ENCODE measurements at places on chromosomes 1 and 21.
A peak's percentile ranks its signal among the peaks of the same experiment; 100 is the strongest.

DNA sequence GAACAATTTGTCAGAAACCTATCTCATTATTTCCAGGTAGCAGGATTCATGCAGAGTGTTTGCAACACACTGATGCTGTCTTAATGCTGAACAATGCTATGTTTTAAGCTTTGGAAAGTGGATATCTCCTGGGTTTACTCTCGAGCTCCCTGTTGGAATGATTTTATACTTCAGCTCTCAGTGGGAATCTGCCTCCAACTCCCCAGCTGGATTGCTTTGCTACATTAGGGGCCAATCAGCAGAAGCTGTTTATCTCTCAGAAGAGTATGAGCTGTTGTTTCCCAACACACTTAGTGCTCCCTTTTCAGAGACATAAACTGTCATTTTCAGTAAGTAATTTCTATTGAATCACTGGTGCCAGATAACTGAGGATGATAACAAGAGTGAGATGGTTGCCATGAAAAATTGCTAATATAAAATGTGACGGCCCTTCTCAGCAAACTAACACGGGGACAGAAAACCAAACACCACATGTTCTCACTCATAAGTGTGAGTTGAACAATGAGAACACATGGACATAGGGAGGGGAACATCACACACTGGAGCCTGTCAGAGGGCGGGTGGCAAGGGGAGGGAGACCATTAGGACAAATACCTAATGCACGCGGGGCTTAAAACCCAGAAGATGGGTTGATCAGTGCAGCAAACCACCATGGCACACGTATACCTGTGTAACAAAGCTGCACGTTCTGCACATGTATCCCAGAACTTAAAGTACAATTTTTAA lies 265.9 kb upstream of the RUNX1 start:
- no peak for DNase-seq

DNA sequence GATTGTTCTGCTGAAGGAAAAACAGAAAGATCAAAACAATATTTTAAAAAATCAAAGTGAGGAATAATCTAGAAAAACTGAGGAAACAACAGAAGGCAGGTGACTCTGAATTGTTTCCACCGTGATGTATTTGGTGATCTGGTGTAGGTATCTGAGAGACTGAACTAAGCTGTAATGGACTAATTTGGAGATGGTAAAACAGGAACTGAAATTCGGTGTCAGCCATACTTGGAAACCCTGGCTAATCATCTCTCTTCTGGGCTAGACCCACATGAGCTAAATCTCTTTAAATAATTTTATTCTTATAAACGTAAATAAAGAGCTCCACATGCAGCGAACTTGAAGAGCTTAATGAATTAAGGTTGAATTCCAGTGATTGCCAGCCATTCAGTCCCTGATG lies 1226.1 kb downstream of the NCAM2 start:
- no peak for DNase-seq

DNA sequence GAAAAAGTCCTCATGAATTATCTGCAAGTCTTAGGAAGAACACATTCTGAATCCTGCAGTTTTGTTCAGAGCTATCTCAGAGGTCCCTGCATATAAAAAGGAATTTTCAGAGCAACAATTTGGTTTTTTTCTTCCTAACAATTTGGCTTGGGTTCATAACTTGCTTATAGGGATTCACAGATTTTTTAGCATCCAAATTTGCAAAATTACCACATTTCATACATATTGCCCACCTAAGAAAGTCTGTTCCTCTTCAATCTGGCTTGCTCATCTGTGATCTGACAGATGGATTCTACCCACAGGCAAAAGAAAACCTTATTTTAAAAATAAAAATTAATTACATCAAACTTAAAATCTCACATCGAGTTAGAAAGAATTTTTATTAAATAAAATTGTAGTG lies 714.4 kb upstream of the NCAM2 start:
- no peak for DNase-seq

DNA sequence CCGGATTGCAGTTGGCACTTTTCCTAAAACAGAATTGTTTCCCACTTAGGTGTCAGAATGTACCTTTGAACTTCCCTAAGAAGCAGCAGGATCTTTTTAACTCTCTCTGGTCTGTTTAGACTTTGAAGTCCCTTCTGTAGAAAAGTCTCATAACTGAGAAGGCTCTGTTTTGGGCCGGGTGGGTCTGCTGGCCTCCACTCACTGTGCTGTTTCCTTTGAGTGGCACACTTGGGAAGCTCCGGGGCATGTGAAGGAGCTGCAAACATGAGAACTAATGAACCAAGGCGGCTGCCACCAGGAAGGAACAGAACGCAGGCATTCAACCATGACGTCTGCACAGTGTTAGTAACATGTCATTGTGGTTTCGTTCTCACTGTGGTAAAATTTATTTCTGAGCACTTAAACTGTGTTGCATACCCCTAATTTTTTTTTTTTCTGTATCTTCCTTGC lies 19.5 kb upstream of the NCMAP start:
- peak; percentile 73 for DNase-seq

DNA sequence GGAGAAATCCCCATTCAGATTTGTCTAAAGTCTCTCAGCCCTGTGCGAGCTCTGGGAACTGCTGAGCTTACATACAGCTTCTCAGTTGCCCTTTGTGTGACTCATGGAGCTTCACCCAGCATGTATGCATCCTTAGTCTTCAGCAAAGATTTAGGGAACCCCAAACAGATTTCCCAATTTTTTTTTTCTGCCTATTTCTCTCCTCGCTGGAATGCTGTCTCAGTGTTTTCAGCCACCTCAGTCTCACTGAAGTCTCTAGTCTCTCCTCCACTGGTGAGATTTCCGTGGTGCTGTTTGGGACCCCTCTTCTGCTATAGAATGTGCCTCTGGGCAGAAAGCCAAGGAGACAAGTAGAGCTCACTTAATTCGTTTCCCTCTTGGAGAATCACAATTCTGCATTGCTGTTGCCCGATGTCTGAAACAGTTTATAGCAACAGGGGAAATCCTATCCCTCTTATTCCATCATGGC lies 28.1 kb upstream of the TXLNA start:
- no peak for DNase-seq
